Activated CD4-positive, CD25-positive, alpha-beta regulatory T cell treated with anti-CD3 and anti-CD28 coated beads, Interleukin-2, amount 50 U/mL, for 16 hours (primary cell): ENCODE measurements at places on chromosomes 3 and 15.

DNA sequence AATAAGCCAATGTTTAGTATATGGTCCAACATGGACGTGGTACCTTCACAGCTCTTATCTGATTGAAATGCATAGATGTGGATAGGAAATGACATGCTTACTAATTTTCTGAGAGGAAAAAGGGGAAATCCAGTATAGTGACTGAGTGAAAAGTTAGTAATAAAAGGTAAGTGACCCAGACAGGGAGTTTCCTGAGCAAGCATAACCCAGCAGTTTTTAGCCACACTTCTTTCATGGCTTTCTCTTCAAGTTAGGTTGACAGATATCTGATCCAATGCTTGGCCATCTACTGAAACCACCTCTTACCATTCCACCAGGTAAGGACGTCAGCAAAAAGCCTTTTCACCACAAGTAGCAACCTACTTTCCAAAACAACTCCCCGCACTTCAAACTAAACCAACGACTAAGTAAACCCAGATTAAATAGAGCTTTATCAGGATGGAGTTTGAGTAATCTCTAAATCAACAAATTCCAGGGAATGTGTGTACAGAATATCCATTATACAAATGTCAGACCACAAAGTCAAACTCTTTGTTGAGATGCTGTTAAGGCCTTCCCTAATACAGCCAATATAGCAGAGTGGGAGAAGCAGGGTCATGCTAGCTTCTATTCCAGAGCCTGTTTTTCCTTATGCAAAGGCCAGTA lies 329.7 kb downstream of the RORA start:
- no peak for DNase-seq

DNA sequence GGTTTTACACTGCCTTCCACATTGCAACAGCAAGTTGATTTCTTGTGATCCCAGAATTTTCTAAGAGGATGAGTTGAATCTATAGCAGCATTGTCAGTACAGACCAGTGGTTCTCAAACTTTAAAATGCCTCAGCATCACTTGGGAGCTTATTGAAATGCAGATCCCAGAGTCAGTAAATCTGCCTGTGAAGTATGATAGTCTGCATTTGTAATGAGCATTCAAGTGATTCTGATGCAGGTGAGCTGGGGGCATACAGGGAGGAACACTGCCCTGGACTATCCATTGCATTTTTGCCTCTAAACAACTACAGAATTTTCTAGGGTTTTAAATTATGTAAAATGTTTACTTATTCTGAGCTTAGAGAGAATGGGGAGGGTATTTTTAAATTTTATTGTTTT lies 27.5 kb upstream of the PAQR5 start:
- DNase-seq = no peak

DNA sequence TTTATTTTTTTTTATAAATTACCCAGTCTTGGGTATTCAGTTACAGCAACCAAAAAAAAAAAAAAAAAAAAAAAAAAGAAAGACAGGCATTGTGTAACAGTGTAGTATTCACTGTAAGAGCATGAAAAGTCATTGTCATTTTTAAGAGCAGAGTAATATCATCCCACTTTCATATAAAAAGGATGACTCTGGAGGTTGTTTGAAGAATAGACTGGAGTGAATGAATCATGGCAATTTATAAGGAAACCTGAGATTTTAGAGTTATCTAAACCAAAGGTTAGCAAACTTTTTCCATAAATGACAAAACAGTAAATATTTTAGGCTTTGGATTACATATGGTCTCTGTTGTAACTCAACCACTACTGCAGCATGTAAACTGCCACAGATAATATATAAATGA lies 794.9 kb downstream of the NTRK3 start:
- no peak for DNase-seq

- no peak for DNase-seq
Measured at GRCh38 chr3:174276826-174277225, 582.3 kb upstream of the NAALADL2 start.

GRCh38 chr15:51341366-51342226 lies at the start of gene GLDN:
GLDN (plus strand) TSS chr15:51341655; CDS start chr15:51341685, 30 bp downstream.
- no peak for DNase-seq

GRCh38 chr3:36595511-36595910 lies 168.8 kb downstream of the DCLK3 start:
- DNase-seq = no peak

- DNase-seq = no peak
Measured at GRCh38 chr3:41920406-41920965, 41.4 kb downstream of the ULK4 start.

- DNase-seq = no peak
Measured at GRCh38 chr3:177350121-177350520, 152.8 kb upstream of the TBL1XR1 start.

GRCh38 chr3:196639483-196640296 lies at the start of gene NRROS:
NRROS (plus strand) TSS chr3:196639694; CDS start chr3:196654540, 14,846 bp downstream.
- DNase-seq = peak; percentile 35

GRCh38 chr3:128945041-128945877 lies 48.6 kb downstream of the CFAP92 start:
- no peak for DNase-seq

GRCh38 chr3:126392246-126392645 lies 2.5 kb upstream of the CFAP100 start:
- DNase-seq = no peak

- DNase-seq = no peak
Measured at GRCh38 chr3:116020495-116020894, 397.2 kb downstream of the GAP43 start.

- no peak for DNase-seq
Measured at GRCh38 chr3:2896308-2896939, 213.8 kb downstream of the IL5RA start.

GRCh38 chr15:77592758-77593157 lies 40.0 kb downstream of the LINGO1 start:
- no peak for DNase-seq

- no peak for DNase-seq
Measured at GRCh38 chr15:77201665-77202064, 130.8 kb upstream of the TSPAN3 start.

- no peak for DNase-seq
Measured at GRCh38 chr3:144187531-144188210, 216.0 kb downstream of the DIPK2A start.

GRCh38 chr3:36011791-36012190 lies 368.5 kb upstream of the STAC start:
- no peak for DNase-seq

DNA sequence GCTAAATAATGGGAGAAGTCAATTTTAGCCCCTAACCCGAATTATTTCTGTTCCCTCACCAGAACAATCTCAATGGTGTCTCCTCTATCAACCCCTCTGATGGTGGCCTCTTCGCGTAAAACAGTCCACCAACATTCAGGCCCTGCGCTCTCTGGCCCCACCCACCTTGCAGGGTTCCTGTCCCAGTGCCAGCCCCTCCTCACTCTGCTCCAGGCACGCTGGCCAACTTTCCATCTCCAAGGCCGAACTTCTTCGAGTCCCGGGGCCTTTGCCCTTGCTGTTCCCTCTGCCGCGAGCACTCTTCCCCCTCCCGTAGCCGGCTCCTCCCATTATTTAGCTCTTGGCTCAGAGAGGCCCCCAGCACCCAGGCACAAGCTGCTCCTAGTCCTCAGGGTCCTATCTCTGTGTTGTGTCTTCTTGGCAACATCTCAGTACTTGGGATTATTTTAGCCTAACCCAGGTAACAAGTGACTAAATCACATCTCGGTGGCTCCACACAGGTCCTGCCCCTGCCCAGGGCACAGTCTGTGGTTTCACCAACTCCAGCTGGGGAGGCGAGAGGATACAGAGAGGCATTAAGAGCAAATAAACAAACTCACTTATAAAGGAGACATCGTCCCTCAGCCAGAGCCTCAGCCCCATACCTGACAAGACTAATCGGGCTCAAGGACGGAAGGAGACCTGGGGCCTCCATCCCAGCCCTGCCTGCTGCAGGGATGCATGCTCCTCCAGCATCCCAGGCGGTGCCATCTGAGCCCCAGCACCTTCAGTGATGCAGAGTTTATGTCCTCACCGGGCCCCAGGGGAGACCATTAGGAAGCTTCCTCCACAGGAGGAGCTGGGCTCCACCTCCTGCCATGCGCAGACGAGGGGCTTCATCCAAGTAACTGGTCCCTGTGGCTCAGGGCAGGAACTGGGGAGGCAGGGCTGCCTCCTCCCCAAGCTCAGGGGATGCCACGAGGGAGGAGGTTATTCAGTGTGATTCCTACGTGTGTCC lies 19.7 kb upstream of the IQSEC1 start:
- no peak for DNase-seq

DNA sequence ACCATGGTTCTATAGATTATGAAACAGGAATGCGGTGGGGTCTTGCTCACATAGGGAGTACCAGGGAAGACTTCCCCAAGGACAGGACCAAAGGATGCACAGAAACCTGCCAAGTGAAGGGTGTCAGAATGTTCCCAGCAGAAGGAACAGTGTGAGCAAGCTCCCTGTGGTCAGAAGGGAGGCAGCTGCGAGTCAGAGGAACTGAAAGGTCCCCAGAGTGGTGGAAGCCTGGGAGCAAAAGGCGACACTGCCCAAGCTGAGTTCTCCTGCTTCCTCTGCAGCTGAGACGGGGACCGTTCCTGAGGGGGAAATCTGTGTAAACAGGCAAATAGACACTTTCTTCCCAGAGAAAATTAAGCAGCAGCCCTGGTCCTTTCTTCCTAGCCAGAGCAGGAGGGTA lies 14.2 kb upstream of the SLC6A6 start:
- no peak for DNase-seq

DNA sequence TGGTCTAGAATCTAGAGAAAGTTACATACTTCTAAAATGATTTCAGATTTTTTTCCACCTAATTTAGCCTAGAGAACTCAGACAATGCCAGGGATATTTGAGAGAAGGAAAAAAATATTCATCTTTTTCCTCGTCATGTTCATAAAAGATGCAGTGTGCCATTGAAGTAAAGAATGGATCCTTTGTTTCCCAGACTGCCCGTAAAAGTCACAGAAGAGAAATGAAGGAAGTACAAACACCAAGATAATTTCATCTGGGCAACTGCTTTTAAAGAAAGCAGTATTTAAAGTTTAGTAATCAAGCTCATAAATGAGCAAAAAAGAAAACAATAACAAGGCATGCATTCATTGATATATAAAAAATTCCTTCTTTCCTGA lies 47.2 kb downstream of the TTC23 start:
- no peak for DNase-seq

GRCh38 chr3:115549071-115549470 lies 74.2 kb upstream of the GAP43 start:
- no peak for DNase-seq
